ENCODE measurements at places on chromosomes 7 and 10. TPM values are rescaled to one million over a fixed set of nuclear protein-coding genes. Genes with fewer than 3 reads are reported as not detected.
A peak's percentile ranks its signal among the peaks of the same experiment; 100 is the strongest.

The CDK5 gene
- 34.3 TPM for total RNA-seq

The CADPS2 gene
- total RNA-seq: not detected

The TACC2 gene
- total RNA-seq: 30.5 TPM

The CYP3A7 gene
- total RNA-seq: not detected

The DHX32 gene
- total RNA-seq: 35.7 TPM

The TMEM196 gene
- total RNA-seq: not detected

The ST8SIA6 gene
- total RNA-seq: not detected

The AS3MT gene
- 14.8 TPM for total RNA-seq

DNA sequence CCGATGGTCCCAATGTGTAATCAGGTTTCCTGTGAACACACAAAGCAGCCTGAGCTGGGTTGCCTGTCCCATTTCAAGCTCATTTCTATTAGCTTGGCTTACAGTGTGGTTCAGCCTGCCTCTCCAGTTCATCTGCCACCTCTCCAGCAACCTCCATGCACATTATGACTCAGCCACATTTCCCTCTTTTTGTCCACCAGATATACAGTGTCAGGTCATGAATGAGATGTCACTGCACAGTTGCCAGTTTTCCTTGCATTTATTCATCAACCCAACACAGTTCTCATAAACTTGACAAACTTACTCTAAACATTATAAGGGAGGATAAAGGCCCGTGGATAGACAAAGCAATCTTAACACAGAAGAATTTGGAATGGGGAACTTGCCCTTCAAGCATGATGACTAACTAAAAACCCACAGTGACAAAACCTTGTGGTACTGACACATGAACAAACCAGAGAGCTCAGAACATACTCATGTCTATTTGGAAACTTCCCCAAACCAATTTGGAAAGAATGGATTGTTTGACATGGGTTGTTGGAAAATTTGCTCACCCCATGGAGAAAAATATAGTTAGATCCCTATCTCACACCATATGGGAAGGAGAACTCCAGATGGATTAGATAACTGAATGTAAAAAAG lies 2.5 kb upstream of the CFAP58 start:
- DNase-seq: no peak

DNA sequence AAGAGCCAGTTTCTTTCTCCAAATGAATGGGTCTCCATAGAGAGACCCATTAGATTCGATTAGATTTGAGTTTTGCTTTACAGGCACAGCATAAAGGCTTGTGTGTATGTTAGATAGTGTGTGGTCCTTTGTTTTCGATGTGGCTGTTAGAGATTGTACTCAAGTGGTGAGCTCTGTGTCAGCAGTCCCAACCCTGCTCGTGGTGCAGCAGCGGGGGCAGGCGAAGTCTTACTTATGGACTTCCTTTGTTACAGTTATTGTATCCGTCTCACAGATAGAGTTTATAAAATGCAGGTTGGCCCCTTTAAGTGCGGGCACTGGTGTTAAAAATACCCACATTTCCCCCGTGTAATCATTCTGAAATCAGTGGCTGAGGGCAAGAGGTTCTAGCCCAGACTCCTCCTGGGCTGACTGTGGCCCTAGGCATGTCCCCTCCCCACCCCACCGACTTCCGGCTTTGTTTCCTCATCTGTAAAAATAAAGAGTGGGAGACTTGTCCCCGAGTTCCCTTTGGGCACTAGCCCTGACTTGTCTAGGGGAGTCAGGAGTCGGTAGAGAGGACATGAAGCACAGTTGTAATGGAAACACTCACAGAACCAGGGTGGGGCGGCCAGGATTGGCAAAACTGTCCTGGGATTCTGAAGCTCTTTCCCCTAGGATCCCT lies 28.6 kb downstream of the MTURN start:
- DNase-seq: peak; percentile 72

- peak; percentile 98 for DNase-seq
These were observed 87.4 kb downstream of the LRRC4 start for GRCh38 chr7:127943541-127944521.

DNA sequence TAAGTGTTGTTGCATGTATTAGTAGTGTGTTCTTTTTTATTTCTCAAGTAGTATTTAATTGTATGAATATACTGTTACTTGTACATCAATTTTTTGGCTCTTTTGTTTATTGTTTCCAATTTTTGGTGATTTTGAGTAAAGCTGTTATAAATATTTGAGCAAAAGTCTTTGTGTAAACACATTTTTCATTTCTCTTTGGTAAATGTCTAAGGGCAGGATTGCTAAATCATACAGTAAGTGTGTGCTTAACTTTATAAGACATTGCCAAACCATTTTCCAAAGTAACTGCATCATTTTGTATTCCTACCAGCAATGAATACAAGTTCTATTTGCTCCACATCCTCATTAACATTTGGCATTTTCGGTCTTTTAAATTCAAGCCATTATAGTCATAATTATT lies 92.8 kb downstream of the ICA1 start:
- DNase-seq: no peak

- DNase-seq: no peak
These were observed 601.3 kb upstream of the GHITM start for GRCh38 chr10:83538047-83538446.

DNA sequence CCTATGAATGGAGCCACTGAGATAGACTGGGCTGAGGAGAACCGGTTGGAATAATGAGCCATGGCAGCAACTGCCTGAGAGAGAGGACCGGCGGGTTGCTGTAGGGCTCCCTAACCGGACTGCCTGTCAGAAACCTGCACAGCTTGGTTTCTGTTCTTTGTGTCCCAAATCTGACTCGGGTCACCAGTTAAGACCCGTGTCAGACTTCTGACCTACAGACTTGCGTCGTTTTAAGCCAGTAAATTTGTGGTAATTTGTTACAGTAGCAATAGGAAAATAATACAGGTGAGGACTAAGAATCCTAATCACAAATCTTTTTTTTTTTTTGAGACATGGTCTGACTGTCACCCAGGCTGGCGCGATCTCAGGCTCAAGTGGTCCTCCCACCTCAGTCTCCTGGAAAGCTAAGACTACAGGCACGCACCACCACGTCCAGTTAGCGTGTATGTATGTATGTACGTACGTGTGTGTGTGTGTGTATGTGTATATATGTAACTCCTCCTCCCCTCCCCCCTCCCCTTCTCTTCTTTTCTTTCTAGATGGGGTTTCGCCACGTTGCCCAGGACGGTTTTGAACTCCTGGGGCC lies 672 bp upstream of the DDX56 start:
- no peak for DNase-seq

GRCh38 chr7:106767078-106767477 lies 98.0 kb upstream of the PIK3CG start:
- DNase-seq: no peak

DNA sequence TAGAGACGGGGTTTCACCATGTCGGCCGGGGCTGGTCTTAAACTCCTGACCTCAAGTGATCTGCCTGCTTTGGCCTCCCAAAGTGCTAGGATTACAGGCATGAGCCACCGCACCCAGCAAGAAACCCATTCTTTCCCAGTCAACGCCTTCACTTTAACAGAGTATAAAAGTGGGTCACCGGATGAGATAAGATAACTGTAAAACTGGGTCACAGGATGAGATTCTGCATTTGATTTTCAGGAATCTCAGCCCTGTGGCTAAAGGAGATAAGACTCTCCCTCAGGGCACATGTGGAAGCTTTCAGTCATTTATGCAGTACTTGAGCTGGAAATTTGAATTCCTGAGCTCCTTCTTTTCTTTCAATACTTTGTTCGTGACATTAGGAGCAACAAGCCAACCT lies 70.8 kb downstream of the LRRC17 start:
- no peak for DNase-seq

- no peak for DNase-seq
These were observed 67.8 kb downstream of the FRMPD2 start for GRCh38 chr10:48206482-48207250.

GRCh38 chr10:45294681-45295080 lies 20.7 kb downstream of the OR13A1 start:
- no peak for DNase-seq

- DNase-seq: no peak
These were observed 23.0 kb downstream of the LHPP start for GRCh38 chr10:124484661-124485060.

GRCh38 chr10:122504610-122504950 lies 43.2 kb downstream of the HTRA1 start:
- DNase-seq: peak; percentile 58

GRCh38 chr7:57821438-57822382 lies 371.7 kb downstream of the ZNF716 start:
- DNase-seq: no peak

DNA sequence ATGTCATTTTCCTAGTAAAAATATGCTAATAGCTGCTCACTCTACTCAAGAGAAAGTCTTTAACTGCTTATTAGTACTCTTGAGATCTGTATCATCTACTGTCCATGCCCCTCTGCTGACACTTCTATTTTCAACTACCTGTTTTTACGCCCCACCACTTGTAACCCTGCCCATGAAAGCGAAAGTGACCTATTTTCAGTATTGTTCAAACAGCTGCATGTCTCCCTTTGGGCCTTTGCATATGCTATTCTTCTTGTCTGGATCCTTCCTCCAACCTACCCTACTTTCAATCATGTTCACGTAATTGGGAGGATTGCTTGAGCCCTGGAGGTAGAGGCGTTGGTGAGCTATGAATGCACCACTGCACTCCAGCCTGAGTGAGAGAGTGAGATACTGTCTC lies 1481.3 kb downstream of the GATA3 start:
- DNase-seq: no peak

DNA sequence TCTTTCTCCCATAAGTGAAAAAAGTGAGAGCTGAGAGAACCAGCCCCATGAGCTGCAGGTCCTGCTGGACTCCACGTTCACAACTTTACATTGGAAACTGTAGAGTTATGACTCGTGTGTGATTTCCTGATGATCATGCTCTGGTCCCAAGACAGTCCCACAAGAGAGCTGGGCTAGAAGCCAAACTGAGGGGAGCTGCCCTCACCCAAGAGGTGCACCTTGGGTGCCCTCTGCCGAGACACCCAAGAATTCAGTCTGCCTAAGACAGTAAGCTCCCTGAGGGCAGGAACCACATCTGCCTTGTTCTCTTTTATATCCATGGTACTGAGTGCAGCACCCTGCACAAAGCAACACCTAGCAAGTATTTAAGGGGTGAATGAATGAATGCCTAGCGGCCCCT lies 112.8 kb upstream of the SFMBT2 start:
- DNase-seq: no peak

DNA sequence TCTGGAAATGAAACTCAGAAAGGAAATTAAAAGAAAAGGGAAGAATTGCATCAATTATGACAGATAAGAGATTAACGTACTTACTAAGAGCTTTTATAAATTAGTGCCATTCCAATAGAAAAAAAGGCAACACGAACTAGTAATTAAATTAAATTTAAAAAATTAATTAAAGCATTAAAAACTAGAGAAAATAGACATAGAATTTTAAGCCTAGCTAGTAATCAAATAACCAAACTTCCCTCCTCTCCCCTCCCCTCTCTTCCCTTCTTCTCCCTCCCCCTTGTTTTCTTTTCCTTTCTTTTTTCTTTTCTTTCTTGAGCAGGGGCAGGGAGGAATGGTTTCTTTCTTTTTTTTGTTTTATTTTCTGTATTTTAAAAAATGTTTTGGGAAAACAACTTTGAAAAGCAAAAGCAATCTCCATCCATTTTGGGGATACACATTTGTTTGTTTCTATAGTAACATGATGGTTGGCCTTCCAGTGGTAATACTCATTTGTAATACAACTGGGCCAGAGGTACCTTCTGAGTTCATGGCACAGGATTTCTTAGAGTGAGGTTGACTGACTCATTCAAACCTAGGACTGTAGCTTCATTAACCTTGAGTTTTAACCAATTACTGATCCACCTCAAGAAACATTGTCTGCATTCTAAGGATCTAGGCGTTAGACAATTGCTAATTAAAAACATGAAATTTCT lies 132.6 kb downstream of the ST7 start:
- DNase-seq: no peak

DNA sequence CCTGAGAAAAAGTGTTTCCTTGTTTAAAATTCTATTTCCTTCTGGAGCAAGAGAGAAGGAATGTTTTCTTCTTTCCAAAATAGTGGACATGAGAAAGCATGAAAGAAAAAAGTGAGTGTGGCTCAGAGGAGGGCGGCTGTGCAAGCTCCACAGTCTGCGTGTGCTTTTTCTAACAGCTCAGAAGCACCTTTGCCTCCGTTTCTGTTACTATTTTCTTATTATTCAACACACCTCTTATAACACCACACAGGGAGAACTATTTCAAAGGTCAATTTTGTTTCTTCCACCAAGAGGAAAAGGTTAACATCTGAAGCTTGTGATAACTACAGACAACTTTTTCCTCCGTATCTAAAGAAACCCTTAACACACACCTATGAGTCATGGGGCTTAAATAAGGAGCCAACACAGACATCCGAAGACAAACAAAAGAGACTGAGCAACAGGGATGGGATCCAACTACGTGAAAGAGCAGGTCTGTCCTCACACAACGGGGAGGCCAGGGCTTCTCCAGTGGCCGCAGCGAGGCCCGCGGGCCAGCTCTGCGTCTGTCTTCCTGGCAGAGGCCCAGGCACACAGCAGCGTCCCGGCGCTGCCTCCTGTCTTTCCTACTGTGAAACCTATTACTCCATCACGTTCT lies 36.2 kb upstream of the NCAPG2 start:
- DNase-seq: no peak

DNA sequence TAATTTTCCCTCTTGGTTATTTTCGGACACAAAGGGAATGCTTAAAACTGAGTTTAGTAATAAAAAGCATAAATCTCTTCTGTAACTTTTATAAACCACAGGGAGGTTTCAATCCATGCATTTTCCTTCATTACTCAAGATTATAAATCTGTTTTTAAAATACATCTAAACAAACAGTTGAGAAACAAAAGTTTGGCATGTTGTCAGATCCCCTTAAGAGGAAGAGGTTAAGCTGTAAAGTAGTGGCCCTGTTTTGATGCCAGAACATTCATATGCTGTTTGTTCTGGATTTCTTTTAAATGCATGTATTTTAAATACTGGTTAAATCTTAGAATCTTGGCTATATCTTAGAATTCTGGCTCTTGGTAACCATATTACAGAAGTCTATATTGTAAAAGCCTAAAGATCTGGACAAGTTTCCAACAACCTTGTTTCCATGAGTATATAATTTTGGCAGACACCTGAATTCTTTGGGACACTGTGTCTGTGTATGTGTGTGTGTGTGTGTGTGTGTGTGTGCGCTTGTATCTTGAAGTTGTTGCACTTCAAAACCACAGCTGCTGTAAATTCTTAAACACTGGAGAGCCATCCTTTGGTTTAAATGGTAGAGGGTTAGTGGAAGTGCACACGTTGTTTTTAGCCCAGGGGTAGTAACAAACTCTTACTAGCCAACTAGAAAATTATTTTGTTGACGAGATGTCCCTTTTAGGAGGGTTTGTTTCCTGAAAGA lies 6.8 kb upstream of the SEMA4G start:
- no peak for DNase-seq

All from SJCRH30 (cell line).